Left ventricle myocardium superior (tissue), 1 donor: ENCODE measurements at places on chromosomes 3 and 15. TPM values are rescaled to one million over a fixed set of nuclear protein-coding genes. Genes with fewer than 3 reads are reported as not detected.

Gene SERPINI1
- 5.1 TPM for total RNA-seq

DNA sequence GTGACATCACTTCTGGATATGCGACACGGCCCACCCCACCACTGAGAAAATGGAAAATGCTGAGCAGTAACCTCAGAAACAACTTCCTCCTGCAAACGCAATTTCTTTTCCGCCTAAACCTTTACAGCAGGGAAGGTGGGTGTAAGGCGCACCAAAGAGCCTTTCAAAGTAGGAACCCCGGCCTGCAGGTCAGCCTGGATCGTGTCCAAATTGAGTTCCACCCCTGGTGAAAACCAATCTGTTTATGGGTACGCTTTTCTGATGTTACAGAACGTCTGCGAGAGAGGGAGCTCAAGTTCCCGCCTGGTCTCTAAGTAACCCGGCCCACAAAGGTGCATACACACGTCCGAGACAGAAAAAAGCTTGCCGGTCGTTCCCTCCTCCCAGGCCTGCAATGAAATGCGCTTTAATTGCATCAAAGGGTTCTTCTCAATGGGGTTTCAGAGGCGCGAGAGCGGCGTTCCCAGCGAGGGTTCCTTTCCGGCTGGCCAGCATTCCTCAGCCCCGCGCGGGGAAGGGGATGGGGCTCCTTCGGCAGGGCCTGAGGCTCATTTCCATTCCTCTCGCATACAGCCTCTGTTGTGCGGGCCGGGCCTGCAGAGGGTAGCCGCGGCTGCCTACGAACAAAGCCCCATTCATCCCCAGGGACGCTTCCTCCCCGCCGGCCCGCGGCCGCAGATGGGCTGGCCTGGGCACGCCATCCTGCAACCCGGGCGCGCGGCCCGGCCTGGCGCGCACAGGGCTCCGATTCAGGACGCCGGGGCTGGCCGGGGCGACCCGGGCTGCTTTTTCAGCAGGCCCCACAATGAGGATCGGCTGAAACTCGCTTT, 138.1 kb downstream of the TMCO5A start:
- DNase-seq: peak; percentile 87

Gene C3orf49
- not detected for total RNA-seq

Gene CCDC39
- total RNA-seq: not detected

- DNase-seq: no peak
Measured at GRCh38 chr3:108548304-108548703, 37.9 kb upstream of the MYH15 start.

DNA sequence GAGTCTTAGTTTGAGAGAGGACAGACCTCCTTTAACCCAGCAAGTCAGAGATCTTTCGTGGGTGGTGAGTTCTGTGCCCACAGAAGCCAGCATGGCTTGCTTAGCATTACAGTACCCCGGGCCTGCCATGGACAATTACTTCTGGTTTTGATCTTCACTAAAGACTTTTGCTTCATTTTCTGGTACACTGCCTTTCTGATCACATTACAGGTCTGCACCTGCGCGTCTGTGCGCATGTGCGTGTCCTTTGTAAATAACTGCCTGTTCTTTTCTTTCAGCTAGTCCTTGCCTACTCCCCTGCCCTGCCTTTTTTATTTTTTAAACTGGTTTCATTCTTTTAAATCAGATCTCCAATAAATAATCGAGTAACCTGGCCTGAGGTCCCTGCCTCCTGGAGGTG, 57.1 kb upstream of the CMTM8 start:
- no peak for DNase-seq

Gene TIMP4
- total RNA-seq: 15.0 TPM

DNA sequence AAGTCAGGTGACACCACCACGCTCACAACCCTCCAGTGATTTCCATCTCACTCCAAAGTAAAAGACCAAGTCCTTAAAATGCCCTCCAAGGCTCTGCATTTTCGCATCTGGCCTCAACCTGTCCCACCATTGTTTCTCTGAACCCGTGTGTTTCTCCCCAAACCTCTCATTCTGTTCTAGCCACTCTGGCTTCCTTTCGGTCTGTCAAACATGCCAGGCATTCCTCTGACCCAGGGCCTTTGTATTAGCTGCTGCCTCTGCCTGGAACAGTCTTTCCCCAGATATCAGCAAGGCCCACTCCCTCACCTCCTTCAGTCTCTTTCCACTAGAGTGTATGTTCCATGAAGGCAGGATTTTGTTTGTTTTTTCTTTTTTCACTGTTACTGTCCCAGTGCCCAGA, 16.0 kb downstream of the MAP2K5 start:
- DNase-seq: no peak

DNA sequence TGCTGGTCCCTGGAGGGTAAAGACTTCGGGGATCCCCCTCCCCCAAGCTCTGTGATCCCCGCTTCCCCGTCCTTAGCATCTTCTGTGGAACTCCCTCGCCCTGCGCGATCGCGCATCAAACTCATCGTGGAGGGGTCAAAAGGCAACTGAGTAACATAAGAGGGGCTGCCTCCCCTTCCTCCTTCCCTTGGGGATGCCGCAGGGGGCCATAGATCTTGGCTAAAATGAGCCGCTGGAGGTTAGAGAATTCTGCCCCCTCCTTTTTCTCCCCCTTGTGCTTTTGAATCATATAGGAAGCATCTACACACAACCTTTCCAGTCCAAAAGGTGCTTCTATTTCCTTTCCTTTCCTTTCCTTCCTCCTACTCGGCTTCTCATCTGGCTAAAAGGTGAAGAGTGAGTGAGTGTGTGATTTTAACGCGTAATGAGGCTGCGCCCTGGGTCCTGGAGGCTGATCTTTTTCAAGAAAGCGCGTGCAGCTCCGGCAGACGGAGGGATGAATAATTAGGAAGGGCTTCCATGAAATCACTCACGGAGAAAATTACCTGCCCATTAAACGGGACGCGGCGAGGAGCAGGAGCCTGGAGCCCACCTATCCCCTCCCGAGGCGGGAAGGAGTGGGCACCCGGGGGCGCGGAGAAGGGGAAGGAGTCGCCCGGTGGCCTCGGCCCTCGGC, 831 bp upstream of the ROBO2 start:
- peak; percentile 14 for DNase-seq

- DNase-seq: no peak
Measured at GRCh38 chr3:10389995-10390394, 69.1 kb upstream of the SEC13 start.

- DNase-seq: no peak
Measured at GRCh38 chr15:86855307-86856291, 775.9 kb downstream of the AGBL1 start.

Gene HHLA2
- total RNA-seq: not detected

Gene LRRIQ4
- total RNA-seq: not detected

Gene AMIGO3
- not detected for total RNA-seq

- DNase-seq: no peak
Measured at GRCh38 chr3:151859233-151859673, 14.2 kb upstream of the SUCNR1 start.

Gene PPCDC
- 5.1 TPM for total RNA-seq

GRCh38 chr3:24242012-24242698, 252.5 kb downstream of the THRB start:
- no peak for DNase-seq

Gene CATSPER2
- 0.82 TPM for total RNA-seq

DNA sequence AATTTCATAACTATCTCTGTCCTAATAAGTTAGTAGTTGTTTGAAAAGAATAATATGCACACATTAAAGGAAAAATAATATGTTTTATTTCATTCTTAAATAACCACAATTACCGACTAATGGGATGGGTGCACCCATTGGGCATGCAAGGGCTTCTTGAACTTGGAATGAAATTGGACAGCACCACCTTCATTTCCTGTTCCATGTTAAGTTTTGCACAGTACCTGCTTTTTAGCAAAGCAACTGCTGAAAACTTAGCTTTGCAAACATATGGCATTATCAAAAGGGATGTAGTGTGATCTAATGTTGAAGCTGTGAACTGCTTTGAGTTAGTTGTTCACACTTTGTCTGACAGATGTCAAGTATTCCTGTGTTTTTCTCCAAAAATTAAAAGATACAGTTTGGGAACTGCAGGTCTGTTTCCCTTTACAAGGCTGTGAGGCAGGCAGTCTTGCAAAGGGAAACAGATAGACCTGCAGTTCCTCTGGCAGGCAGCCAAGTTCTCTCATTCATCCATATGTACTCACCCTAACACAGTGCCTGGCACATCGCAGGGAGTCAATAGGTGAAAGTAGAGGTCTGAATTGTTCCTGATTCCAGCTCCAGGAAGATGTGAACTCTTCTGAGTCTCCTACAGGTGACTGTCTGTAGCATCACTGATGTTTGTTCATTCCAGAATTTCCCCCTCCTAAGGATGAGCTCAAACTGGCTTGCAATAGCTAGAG, 64.3 kb upstream of the GOLGA8B start:
- DNase-seq: no peak

GRCh38 chr3:65318231-65318630, 630.4 kb upstream of the ADAMTS9 start:
- no peak for DNase-seq

DNA sequence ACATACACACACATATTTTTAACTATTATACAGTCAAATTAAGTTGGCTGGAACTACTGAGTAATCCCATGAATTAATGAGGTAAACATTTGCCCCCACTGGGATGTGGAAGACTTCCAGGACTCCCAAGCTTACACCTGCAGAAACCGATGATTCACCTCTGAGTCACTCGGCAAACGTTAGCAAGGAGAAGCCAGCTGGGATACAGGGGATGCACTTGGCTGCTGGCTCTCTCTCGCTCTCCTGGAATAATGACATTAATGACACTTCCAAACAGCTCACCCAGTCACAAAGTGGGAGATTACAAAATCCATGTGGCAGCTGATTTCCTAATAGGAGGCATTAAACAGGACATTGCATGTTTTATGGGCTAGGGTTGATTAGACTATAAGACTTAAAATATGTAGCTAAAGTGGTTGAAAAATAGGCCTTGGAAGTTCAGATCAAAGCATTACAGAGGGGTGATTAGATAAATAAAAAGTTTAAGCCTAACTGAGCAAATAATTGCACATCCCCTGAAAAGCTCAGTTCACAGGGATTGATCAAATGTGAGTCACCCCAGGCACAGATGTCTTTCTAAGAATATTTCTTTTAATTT, 500.9 kb downstream of the SOX2 start:
- no peak for DNase-seq
